ENCODE measurements at places on chromosomes 11 and 22.
A peak's percentile ranks its signal among the peaks of the same experiment; 100 is the strongest.

GRCh38 chr11:100356035-100356434, 331.1 kb upstream of the ARHGAP42 start:
- DNase-seq, result no peak

DNA sequence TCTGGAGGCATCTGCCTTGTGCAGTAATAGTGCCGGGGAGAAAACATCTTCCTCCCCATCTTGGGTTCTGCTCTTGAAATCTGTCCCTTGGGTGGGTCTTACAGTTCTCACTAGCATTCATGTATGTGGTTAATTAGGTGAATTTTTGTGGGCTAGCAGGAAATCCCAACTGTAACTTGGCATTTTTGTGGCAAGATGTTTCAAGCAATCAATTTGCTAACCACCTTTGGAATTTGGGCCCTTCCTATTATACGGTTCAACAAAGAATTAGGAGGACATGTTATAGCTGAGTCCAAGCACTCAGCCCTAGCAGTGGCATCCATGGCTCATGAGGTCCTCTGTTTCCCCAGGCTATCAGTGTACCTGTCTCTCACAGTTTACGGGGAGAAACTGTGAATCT, 89.1 kb upstream of the MTNR1B start:
- no peak for DNase-seq

- no peak for DNase-seq
These were observed at the start of gene CD6 for GRCh38 chr11:60971520-60971919. Gene CD6 (plus strand): TSS chr11:60971680. CDS start chr11:60971866, 186 bp downstream.

GRCh38 chr11:95149651-95150364, 60.2 kb downstream of the ENDOD1 start:
- DNase-seq, result peak; percentile 26

DNA sequence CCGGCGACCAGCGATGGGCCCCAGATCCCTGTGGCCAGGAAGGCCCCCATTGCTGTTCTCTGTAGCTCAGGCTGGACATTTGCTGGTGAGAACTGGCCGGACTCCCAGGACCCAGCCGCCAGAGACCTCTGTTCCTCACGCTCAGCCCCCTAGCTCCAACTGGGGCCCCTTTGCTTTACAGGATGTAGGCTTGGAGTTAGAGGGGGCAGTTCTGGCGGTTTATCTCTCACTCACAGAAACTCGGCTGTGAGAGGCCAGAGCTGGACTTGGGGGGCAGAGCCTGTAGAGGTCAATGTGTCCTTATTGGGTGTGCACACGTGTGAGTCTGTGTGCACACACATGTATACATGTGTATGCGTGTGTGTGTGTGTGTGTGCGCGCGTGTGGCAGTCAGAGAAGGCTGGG, 502 bp downstream of the SMIM38 start:
- no peak for DNase-seq

DNA sequence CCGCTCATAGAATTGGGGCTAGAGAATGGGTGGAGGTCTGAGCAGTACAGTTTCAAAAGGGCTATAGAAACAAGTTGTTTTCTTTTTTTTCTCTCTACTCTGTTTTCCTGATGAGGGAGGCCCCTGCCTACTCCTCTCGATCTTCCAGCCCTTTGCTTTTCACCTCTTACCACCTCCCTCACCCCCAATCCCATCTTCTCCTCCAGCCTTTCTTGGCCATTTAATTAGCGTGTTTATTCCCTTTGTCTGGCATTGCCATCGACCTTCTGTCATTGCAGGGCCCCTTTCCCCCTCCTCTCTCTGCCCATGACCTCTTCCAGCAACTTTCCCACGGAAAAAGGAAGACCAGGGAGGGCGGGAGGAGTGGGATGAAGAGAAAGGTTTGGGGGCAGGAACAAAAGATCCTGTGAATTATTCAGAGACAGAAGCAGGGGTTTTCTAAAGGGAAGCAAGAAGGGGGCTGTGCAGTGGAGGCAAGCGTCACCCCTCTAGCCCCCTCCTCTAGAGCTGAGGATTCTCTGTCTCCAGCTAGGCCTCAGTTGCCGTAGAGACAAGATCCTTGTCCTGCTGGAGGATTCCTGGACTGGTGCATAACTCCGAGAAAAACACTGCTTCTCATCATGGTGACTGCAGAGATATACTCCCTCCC, 12.9 kb downstream of the DTX4 start:
- no peak for DNase-seq

DNA sequence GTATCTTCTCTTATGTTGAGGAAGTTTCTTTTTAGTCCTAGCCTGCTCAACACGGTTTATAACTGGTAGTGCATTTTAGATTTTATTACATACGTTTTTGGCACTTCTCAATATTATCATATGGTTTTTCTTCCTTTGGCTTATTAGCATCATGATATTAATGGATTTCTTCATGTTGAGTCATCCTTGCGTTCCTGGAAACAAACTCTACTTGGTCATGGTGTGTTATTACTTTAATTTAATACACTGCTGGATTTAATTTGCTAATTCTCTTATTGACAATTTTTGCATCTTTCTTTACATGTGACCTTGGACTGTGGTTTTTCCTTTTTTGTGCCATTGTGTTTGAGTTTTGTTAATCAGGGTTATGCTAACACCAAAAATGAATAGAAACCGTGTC, 20.5 kb downstream of the IGF2 start:
- no peak for DNase-seq

DNA sequence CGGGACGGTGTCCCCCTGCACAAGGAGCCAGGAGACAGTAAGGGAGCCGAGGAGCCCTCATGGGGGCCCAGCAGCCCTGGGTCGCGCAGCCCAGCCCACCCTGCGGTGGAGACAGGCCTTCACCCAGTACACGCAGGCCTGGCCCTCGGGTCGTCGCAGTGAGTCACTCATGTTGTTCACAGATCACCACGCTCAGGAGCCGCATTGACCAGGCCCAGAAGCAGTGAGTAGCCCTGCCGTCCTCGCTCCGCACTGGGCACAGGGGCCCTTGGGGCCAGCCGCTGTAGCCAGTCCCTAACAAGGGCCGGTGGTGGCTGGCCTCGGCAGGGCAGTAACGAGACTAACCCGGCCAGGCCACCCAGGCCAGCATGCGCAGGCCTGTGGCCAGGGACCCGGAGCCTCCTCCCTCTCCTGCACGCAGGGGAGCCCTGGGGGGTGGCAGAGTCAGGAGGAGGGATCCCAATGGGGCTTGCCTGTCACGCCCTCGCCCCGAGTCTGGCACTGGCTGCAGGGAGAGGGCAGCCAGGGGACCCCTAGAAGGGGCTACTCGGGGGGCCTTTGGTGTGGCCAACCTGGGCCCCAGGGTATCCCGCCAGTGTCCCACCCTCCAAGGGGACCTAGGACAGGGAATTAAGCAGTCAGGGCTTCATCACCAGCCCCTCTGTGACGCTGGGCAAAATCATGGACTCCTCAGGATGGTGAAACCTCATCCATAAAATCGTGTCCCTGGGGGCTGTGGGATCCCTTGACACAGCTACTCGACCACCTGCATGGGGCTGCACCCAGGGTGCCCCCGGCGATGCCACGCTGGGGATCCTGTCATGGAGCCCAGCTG, 10.1 kb upstream of the MRPL23 start:
- DNase-seq, result no peak

GRCh38 chr11:27166130-27166529, 125.5 kb downstream of the BBOX1 start:
- DNase-seq, result no peak

- no peak for DNase-seq
These were observed 86.4 kb downstream of the GGTLC2 start for GRCh38 chr22:22730655-22731373.
